ENCODE measurements at places on chromosomes 4 and X.

- DNase-seq = no peak
Measured at GRCh38 chr4:103012060-103012459, 7.4 kb downstream of the SLC9B1 start.

- DNase-seq = no peak
Measured at GRCh38 chr4:169723207-169723965, 34.4 kb downstream of the HPF1 start.

DNA sequence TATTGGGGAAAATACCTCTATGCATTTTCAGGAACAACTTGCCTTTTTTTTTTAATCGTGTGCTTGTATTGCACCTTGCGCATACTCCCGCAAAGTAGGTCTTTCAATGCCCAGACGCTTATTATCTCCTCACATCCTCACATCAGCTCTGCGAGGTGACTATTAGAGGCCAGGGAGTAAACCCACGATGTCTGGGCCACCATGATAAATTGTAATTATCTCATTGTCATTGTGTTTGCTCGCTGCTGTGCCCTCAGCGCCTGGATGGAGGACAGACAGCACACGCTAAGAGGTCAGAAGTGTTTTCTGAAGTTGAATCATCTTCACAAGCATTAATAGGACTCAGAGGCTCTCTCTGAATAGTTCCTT lies 1.0 kb upstream of the RELL1 start:
- no peak for DNase-seq

- peak; percentile 68 for DNase-seq
Measured at GRCh38 chr4:101418055-101418454, 70.7 kb upstream of the PPP3CA start.

GRCh38 chrX:26586570-26586969 lies 370.6 kb downstream of the MAGEB5 start:
- no peak for DNase-seq

- no peak for DNase-seq
Measured at GRCh38 chr4:80253510-80253909, 13.0 kb upstream of the FGF5 start.

- DNase-seq = no peak
Measured at GRCh38 chrX:151713849-151714248, 2.0 kb upstream of the FATE1 start.

DNA sequence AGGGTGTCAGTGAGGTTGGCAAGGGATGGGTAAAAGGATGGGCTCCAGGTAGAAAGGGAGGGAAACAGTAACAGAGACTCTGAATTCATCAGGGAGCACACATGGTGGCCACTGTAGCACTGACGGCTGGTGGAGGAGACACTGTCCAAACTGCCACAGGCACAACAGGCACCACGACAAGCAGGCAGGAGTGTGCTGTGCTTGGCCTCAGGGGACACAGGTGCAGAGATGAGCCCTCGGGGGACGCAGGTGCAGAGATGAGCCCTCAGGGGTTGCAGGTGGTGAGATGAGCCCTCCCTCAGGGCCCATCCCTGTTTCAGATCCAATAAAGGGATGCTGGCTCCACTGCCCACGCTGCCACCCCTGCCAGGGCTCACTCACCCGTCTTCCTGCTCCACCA lies 7.6 kb downstream of the PDE6B start:
- no peak for DNase-seq

GRCh38 chrX:12245650-12246645 lies 107.7 kb downstream of the FRMPD4 start:
- DNase-seq = no peak

DNA sequence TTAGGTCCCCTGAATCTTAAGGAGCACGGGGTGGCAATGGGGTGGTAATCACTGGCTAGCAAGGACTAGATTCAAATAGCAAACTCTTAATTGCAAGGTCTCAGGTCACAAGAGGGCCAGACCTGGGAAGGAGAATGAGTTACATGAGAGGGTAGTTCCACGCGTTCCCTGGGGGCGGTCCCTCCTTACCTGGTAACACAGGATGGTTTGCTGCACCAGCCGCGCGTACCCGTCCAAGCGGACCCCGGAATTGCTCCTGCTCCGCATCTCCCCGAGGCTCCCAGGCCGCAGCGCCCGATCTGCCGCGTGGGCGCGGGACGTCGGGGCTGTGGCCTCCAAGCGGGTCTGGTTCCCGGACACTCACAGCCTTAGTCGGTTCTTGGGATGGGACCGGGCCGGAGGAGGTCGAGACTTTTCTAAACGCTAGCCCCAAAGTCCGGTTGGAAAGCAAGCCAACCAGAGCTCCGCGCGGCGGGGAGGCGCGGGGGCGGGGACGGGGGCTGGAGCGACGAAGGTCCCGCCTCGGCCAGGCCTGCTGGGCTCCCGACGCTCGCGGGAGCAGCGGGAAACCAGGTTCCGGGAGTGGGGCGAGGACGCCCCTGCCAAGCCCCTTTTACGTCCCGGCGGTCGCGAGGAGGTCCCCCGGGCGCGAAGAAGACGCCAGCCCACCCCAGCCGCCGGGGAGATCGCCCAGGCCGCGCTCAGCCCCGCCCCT lies at the start of gene PHKA2:
PHKA2 (minus strand) TSS at position 449 of the 715 bp plus-strand sequence; CDS start at position 267, 182 bp downstream.
- DNase-seq = no peak

DNA sequence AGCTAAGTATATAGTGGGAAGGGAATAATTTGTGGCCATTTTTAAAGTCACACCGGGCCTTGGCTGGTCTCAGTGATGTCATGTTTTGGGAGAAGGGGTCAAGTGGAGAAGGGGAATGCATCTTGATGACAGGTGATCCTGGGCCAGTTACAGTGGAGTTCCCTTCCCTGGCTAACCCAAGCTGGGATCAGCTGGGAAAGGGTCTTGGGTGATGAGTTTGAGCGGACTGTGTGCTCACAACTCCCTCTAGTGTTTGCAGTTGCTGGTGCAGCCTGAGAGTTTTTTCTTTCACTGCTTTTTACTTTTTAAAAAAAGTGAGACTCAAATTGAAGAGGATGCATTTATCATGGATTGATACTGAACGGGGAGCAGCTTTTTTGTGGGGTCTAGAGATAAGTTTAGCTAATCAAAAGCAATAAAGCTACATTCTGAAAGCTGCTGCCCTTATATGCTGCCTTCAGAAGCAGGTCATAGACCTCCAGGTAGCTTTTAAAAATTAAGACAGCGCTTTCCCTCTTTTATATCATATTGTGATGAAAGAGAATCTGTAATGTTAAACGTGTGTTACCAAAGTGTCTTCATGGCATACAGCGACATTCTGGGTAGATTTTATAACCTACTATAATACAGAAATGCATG lies 164.7 kb downstream of the DCLK2 start:
- peak; percentile 11 for DNase-seq

DNA sequence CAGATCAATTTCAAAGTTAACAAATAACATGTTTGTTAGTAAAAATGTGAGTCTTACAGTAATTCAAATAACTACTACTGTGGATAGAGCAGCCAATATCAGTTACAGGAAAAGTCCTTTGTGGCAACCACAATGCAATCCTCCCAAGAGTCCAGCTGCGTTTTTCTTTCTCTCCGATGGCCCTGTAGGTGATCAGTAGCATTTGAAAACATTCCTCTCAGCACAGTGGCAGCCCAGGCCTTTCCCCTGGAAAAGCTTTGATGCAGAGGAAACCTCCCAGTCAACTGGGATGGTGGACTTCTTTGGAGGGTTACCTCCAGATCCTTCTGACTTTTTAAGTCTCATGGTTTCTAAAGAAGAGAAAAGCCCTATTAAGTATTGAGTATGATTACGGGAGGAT lies 18.0 kb upstream of the PDZD4 start:
- DNase-seq = no peak

DNA sequence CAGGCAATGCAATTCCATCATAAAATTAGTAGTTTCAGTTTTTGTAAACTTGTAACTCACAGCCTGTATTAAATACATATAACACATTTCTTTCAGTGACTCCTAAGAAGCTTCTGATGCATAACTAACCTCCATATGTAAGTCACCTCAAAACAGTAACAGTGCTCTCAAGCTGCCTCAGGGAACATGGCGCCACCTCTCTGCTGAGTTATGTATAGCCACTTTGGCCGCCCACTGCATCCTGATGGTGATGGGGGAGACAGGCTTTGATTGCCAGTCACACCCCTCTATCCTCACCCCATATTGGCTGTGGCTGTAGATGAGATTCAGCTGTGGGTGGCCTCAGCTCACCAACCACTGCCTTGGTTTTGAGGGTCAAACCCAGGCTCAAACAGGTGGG lies 54.3 kb downstream of the LRBA start:
- peak; percentile 46 for DNase-seq

GRCh38 chrX:133685822-133686221 lies 270.5 kb upstream of the GPC4 start:
- no peak for DNase-seq

Measured in activated naive CD4-positive, alpha-beta T cell treated with Interleukin-2 at 50 U/mL for 16 hours (primary cell).